Muscle of leg (tissue), 16 donors: ENCODE measurements at places on chromosomes 4 and X. TPM values are rescaled to one million over a fixed set of nuclear protein-coding genes. Genes with fewer than 3 reads are reported as not detected.
A peak's percentile ranks its signal among the peaks of the same experiment; 100 is the strongest.

DNA sequence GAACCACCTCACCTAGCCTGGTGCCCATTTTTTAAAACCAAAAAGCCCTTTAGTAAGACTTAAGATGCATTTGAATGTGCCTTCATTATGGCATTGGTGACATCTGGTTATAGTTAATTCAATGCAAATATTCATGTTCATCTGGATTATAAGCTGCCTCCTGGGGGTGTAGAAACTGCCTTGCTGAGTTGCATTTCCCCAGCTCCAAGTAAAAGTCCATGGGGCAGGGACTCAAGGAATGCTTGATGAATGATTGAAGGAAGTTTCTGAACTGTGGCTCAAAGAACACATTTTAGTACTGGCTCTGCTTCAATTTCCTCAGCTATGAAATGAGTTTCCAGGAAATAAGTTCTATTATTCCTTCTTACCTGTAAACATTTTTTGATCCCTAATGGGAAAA lies 18.5 kb upstream of the RBM47 start:
- no peak for DNase-seq

GRCh38 chr4:90293320-90293719 lies 166.1 kb downstream of the CCSER1 start:
- no peak for DNase-seq

DNA sequence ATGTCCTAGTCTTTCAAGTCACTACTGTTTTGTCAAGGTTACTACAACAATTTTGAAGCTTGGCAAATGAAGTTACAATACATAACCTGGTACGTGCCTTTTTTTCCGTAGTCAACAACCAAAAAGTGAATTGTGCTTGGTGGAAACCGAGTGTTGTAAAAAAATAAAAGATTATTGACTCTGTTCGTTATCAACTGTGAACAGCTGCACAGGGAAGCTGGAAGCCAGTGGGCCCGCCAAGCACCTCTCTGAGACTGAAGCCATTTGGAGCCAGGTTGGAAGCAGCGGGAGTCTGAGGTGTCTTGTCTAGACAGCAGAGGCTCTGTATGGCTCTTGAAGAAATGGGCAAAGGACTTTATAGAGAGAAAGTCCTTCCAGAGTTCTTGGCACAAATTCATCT lies 119.0 kb downstream of the GALNTL6 start:
- no peak for DNase-seq

DNA sequence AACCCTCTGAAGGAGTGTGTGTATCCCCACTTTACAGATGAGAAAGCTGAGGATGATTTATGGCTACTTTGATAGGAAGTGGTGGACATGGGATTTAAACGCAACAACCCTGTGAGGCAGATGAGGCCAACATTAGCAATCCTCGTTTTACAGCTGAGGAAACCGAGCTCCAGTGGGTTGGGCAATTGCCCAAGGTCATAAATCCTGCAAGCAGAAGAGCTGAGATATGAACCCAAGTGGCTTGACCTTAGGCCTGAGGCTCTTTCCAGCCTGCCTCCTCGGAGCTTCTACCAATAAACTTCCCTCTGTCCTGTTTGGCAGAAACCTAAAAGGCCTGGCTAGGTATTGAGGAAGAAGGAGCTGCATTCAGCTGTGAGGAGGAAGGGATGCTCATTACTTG lies 185.5 kb upstream of the RBPJ start:
- no peak for DNase-seq

- DNase-seq = no peak
Observed at GRCh38 chr4:185424905-185425646, 688 bp downstream of the UFSP2 start.

DNA sequence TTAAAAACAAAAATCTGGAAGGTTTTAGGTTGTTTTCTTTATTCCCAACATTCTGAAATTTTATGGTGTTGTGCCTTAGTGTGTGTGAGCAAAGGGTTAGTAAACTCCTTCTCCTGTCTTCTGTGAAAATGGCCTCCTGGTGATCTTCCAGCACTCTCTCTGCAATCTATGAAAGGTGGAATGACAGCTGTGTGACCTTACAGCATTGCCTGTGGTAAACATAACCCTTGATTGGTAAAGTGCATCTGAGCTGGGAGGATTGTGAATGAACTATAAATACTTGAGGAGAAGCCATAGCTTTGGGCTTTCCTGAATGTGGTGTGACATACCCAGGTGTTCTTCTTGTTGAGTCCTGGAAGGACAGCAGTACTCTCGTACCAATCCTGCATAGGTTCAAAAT lies 10.0 kb downstream of the ART3 start:
- peak; percentile 25 for DNase-seq

- DNase-seq = peak; percentile 2
Observed at GRCh38 chrX:1673337-1673736, 58.5 kb downstream of the ASMT start.

- DNase-seq = no peak
Observed at GRCh38 chrX:132101799-132102198, 26.0 kb downstream of the FRMD7 start.

DNA sequence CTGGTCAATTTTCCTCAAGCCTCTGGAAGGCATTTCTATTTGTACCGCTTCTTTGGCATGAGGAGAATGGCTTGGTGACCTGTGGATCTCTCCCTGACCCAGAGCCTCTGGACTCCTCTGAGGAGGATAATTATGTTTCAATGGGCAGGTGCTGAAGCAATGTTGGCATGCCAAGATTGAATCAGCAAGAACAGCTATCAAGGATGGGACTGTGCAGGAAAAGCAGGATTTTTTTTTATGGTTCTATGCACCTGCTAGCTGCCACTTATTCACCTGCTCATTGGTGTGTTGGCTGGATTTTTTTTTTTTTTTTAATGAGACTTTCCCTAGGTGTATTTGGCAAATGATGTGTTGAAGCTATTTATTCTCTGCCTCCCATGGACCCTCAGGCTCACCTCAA lies 821.2 kb downstream of the RPA4 start:
- no peak for DNase-seq

GRCh38 chr4:155376387-155377268 lies at the start of gene MAP9:
TSS of gene MAP9 (minus strand) at chr4:155376965. CDS start at chr4:155375850, 1,115 bp downstream.
- DNase-seq = peak; percentile 98

DNA sequence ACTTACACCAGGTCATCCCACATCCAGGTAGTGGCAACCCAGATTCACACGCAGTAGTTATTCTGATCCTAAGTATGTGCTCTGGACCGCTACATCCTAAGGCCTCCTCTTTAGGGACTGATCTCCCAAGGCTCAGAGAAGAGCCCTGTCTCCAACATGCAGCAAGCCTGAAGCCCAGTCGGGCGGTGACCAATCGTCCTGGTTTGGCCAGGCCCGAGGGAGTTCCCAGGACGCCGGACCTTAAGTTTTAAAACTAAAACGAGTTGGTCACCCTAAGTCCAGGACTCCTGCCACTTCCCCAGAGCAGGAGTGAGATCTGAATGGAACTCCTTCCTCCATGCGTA lies 385 bp downstream of the LYAR start:
- no peak for DNase-seq

- DNase-seq = no peak
Observed at GRCh38 chr4:80705311-80705710, 325.2 kb upstream of the BMP3 start.

GRCh38 chr4:44157611-44158277 lies 290.9 kb downstream of the KCTD8 start:
- peak; percentile 54 for DNase-seq

DNA sequence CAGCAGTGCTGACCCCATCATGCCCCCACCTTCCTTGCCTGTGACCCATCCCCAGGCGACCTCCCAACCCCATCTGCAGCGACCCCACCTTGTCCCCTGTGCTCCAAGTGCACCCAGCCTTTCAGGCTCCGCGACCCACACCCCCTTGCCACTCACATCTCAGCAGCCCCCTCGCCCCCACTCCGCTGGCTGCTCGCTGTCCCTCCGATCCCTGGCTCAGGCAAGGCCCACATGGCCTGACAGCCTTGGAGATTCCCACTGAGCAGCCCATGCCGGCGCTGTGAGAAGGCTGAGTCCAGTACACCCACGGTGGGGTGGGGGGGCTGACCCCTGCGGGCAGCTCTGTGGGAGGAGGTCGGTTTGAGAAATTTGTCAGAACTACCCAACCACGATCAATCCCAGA lies 9.1 kb downstream of the ZFYVE28 start:
- no peak for DNase-seq

DNA sequence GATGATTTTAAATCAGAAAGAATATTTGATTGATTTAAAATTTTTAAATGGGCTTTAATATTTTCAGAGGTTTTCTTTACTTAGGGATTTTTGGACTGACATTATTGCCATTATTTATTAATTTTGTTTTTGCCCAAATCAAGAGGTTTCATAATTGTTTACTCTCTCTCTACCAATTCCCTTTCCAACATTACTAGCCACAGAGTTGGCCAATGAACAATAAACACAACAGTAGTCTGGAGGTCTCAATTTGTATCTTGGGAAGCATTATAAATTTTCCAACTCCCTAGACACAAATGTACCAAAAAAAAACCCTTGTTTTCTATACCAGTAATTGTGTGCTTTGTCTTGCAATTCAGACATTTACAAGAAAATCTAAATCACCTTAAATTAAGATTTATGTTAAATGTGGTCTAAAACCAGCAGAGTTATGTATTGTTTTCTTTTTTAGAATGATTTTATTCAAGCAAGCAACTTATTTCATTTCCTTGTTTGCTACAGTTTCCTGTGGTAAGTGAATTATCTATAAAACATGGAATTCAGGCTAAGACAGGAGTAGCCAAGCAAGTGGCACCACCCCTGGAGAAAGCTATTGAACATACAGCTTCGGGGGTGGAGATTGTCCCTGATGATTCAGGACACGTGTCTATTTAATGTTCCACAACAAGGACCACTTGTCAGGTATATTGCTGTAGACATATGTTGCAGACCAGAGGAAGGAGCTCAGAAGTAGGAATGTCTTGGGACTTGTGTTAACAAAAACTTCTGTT lies 622 bp downstream of the KLKB1 start:
- DNase-seq = no peak

- DNase-seq = no peak
Observed at GRCh38 chrX:101028562-101028961, 23.3 kb downstream of the TRMT2B start.

GRCh38 chr4:145566768-145567167 lies 52.4 kb upstream of the MMAA start:
- no peak for DNase-seq

- peak; percentile 73 for DNase-seq
Observed at GRCh38 chrX:134636851-134637250, 21.4 kb downstream of the PLAC1 start.

- DNase-seq = no peak
Observed at GRCh38 chrX:47380268-47380667, 9.9 kb downstream of the ZNF157 start.

- DNase-seq = no peak
Observed at GRCh38 chrX:119672426-119672825, 20.5 kb downstream of the SEPTIN6 start.

- peak; percentile 27 for DNase-seq
Observed at GRCh38 chr4:30605616-30606190, 114.5 kb upstream of the PCDH7 start.

Gene NCAPG
- total RNA-seq = 13.6 TPM

Gene ZNF827
- 13.6 TPM for total RNA-seq

Gene CD38
- 0.44 TPM for total RNA-seq

Gene STPG2
- 0.18 TPM for total RNA-seq

Gene MAGEB1
- total RNA-seq = not detected

Gene CYSLTR1
- 11.1 TPM for total RNA-seq

Gene MAGEC1
- not detected for total RNA-seq
